ENCODE measurements at places on chromosomes 4 and X.
A peak's percentile ranks its signal among the peaks of the same experiment; 100 is the strongest.

- DNase-seq: no peak
These were observed 20.1 kb downstream of the SUPT20HL1 start for GRCh38 chrX:24380262-24381187.

DNA sequence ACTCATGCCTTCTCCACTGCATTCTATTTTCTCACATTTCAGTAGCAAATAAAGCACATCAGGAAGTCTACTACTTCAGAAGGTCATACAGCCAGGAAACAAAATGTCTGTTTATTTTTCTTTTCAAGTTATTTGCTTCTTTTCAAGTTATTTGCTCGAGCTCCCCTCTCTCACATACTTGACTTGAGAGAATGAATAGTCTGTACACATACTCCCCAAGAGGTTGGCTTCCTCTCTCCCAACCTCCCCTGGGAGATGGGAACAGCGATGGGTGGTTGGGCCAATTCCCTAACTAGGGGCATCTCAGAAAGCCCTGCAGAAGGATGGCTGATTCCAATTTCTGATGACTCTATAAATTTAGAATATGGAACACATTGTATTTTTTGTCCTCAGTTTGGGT lies 64.7 kb upstream of the PTPN13 start:
- no peak for DNase-seq

GRCh38 chr4:4558881-4559280 lies 17.0 kb upstream of the STX18 start:
- no peak for DNase-seq

DNA sequence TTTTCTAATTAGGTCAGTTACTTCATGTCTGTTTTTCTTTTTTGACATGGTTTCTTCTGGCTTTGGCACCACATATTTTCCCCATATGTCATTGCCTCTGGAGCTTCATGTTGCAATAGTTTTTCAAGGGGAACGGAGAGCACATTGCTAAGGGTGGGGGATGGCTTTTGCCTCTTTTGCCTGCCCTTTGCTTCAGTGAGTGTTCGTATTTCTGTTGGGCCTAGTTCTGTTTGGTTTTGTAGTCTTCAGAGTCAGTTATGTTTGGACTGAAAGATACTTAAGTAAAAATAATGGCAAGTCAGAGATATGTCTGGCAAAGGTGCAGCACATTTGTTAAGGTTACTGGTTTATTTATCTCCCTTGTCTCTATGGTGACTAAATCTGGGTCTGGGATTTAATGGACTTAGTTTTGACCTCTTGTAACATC lies 29.1 kb downstream of the FHL1 start:
- no peak for DNase-seq

GRCh38 chr4:42150653-42151567 lies 1.5 kb downstream of the BEND4 start:
- no peak for DNase-seq

- DNase-seq: no peak
These were observed 708.1 kb downstream of the GLUD2 start for GRCh38 chrX:121755541-121755940.

DNA sequence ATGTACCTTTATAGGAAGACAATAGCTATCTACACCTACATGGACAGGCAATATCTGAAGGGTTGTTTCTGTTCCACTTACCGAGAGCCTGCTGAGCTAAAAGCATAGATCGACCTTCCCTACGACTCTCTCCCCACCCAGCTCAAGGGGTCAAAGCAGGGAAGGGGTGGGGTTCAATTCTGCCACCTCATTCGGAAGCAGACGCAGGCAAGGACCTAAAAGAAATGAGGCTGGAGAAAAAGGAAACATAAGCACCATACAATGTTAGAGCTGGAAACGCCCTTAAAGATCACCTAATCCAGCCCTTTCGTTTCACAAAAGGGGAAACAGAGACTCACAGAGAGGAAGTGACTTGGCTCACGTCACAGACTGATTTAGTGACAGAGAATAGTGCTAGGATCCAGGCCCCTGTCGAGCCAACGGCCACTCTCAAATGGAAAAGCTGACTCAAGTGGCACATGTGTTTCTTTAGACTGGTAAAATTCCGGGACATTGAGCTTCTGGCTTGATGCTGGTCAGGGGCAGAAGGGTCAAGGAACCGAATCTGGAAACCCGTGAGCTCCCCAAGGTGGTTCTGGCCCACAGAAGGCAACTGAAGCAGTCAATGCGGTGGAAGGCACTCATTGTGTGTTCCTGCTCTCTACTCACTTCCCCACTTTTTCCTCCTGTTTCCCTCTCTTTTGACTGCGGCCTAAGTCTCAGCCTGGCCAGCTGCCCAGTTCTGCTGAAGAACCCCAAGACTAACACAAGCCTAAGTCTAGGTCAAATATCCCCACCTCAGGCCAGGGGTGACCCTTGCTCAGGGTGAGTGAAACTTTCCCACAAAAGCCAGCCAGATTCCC lies 7.5 kb downstream of the SEPTIN6 start:
- no peak for DNase-seq

DNA sequence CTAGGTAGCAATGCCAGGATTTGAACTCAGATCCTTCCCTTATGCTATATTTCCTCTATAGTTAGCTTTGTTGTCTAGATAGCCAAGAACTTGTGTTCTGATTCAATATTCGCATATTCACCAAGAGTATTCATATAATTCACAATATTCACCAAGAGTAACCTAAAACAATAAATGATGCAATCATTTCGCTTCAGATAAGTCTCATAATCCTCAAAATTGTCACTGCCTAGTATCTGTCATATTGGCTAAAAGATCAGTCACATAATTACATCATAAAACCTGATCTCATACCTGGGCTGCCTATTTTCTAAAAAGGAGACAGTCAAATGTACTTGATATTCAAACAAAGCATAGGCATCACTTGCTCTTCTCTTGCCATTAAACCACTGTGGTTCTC lies 199.7 kb upstream of the CPEB2 start:
- no peak for DNase-seq

GRCh38 chr4:8472158-8472688 lies 31.6 kb downstream of the TRMT44 start:
- no peak for DNase-seq

DNA sequence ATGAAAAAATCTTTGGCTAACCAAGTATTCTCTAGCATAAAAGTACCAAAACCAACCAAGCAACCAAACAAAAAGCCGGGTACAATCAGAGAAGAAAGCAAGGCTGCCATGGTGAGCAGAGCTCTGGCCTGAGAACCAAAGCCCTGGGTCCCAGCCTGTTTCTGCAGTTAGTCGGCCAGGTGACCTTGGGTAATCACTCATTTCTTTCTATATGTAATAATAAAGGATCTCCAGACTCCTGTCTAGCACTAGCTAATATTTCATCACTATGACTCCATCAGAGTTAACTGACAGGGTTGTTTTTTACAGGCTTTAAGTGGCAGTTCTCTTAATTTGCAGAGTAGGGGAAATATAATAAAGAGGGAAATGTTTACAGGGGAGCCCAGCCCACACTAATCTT lies 34.0 kb upstream of the RASGEF1B start:
- DNase-seq: no peak

- DNase-seq: no peak
These were observed 219.0 kb upstream of the EMCN start for GRCh38 chr4:100736641-100737451.

GRCh38 chr4:76894537-76895255 lies 3.2 kb downstream of the SOWAHB start:
- no peak for DNase-seq

GRCh38 chrX:26146024-26146423 lies 7.9 kb downstream of the MAGEB18 start:
- DNase-seq: no peak

- DNase-seq: no peak
These were observed 46.4 kb downstream of the KDR start for GRCh38 chr4:55078987-55079386.

GRCh38 chr4:169437299-169438047 lies 166.7 kb upstream of the SH3RF1 start:
- no peak for DNase-seq

DNA sequence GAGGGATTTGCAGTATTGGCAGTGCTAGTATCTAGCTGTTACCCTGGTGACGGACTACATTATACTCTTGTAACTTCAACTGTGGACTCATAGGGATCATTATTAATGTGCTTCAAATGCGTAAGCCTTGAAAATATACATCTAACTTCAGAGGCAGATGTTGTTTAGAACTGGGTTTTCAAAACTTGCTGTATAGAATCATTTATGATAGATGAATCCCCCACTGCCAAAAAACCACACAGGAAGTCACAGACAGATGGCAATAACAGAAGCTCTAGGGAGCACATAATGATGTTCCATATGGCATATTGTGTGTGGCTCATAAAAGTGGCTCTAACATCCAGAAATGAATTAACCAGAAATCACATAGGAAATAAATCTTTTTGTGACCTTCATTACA lies 62.3 kb upstream of the RELL1 start:
- DNase-seq: no peak

GRCh38 chr4:79255793-79256192 lies 70.1 kb downstream of the NAA11 start:
- DNase-seq: no peak

DNA sequence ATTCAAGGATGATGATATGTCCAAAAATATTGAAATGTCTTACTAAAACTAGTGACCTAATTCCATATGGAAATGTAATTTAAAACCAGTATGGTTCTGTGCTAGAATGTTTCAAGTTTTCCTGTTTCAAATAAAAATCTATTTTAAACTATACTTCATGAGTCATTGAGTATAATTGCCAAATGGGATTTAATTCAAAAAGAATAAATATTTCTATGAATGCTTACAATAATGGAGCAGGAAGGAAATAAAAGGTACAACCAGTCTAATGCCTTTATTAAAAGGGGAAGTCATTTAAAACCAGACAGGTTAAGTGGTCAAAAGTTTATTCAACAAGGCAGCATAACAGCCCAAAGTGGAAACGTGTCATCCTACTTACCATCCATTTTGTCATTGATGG lies 2347.1 kb downstream of the PCDH7 start:
- DNase-seq: no peak

GRCh38 chr4:64747919-64748715 lies 338.9 kb upstream of the TECRL start:
- DNase-seq: no peak

DNA sequence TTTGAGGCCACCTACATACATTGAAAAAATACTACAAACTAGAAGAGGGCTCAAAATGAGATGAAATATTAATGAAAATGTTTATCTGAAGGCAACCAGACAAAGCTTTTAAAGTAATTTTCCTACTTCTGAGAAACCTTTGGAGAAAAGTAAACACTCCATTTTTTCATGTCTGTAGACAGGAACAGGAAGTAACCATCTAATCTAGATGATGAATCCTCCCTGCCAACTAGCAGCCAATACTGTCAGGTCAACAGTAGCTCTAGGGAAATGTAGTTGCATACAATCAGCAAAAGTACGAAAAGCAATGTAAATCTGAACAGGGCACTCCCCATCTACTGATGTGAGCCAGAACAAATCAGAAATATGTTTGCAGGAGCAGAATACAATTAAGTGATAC lies 49.0 kb downstream of the AMMECR1 start:
- DNase-seq: no peak

DNA sequence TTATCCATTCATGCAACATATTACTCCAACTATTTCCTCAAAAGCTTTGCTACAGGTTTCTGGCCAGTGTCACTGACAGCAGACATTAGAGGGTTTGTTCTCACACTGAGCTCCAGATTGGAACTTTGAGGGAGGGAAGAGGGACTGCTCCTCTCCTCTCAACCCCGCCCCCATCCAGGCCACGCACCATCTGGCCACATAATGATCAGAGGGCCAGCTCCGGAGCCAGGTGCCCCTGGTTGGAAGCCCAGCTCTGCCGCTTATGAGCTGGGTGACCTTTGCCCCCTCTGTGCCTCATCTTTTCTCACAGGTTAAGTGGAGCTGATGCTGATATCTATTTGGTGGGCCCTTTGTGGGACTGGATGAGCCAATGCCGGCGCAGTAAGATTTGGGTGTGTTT lies 55.8 kb downstream of the C4orf50 start:
- DNase-seq: no peak

- DNase-seq: no peak
These were observed 52.9 kb downstream of the CCNG2 start for GRCh38 chr4:77209936-77210335.

DNA sequence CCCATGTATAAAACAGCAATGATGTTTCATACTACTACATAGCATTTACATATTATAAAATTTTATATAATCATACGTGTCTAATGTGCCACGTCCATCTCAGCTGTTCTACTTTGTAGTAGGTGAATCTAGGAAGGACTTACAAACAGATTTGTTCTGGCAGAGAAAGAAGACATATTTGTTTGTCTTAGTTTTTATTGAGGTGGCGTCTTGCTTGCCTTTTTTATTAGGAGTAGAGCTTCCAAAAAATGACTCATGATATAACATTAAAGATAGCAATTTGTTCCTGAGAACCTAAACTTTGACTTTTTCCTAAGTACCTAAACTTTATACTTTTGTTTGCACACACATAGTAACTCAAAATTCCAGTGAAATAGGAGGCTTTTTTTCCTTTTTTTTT lies 64.6 kb downstream of the CLDN22 start:
- no peak for DNase-seq

DNA sequence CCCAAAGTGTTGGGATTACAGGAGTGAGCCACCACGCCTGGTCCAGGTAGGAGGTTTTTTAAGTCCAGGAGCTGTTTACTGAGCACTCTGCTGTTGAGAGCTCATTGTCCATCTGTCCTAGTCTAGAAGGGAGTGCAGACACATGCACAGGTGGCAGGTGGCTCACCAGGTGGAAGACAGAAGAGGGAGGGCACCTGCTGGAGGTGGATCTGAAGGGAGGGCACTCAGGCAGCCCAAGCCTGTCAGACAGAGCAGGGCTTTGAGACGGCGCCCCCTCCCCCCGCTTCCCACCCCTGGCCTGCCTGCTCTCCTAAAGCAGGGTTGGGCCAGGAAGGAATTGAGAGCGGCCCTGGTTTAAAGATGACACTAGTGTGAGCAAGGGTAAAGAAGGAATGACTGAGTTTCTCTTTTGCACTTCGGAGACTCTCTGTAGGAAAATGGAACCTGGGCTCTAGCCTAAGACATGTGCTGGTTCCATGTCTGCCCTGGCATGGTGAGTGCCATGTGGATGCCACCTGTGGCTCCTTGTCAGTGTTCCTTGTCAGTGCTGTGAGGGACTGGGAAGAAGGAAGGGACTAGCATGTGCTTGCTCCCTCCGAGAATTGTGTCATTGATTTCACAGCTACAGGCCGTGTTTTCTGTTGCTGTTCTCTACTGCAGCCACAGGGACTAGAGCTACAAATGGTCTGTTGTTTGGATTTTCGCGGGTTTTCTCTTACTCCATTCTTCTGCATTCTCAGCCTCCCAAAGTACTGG lies 108.6 kb downstream of the TNIP2 start:
- DNase-seq: peak; percentile 82

- DNase-seq: no peak
These were observed 113.6 kb downstream of the SOX3 start for GRCh38 chrX:140391313-140391712.

DNA sequence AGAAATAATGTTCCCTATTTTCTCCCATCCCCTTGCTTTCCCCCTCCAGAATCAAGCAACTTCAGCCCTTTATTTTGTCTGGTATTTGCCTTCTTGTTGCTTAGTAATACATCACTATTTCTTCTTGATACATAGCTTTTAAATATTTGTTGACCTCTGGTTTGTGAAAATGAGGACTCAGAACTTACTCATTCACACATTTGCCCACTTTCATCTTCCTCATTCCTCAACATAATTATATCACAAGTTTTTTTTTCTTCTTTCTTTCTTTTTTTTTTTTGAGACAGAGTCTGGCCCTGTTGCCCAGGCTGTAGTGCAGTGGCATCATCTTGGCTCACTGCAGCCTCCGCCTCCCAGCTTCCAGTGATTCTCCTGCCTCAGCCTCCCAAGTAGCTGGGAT lies 28.9 kb upstream of the NDUFC1 start:
- no peak for DNase-seq

Measured in NCI-H187 (cell line).